Right renal cortex interstitium (tissue), 3 donors: ENCODE measurements at places on chromosomes 12 and 14.

DNA sequence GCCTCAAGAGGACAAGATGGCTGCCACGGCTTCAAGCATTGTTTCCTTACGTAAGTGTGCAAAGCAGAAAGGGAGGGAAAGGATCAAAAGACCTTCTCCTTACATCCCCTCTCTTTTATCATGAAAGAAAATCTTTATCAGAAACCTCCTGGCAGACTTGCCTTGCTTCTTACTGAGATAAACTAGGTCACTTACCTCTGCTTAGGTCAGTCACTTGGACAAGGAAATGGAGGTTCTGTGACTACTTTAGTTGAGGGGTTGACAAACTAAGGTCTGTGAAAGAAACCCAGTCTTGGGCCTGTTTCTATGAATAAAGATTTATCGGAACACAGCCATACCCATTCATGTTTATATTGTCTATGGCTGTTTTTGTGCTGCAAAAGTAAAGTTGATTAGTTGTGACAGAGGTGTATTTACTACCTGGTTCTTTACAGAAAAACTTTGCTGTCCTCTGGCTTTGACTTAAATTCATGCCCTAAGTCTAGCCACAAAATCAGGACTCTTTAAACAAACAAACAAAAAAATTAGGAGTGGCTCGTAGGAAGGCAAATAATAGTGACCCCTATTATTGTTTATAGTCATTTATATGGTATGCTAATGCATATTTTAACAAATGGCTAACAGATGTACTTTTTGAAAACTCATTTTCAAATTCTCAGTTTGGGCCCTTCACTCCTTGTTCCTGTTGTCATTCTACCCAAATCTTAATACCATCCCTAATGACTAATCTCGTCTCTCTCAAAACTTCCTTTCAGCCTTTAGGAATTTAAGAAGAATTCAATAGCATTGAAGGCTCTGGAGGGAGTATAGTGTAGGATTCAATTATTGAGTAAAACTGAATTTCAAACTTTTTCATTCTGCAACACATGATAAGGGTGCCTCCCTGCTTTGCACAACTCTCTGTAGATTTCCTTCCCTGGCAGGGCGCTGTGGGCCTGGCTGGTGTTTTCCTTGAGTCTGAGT is 42.0 kb upstream of the ATP2B1 start:
- DNase-seq: no peak

- no peak for DNase-seq
Observed at GRCh38 chr12:22380031-22380430, 45.5 kb upstream of the ST8SIA1 start.

DNA sequence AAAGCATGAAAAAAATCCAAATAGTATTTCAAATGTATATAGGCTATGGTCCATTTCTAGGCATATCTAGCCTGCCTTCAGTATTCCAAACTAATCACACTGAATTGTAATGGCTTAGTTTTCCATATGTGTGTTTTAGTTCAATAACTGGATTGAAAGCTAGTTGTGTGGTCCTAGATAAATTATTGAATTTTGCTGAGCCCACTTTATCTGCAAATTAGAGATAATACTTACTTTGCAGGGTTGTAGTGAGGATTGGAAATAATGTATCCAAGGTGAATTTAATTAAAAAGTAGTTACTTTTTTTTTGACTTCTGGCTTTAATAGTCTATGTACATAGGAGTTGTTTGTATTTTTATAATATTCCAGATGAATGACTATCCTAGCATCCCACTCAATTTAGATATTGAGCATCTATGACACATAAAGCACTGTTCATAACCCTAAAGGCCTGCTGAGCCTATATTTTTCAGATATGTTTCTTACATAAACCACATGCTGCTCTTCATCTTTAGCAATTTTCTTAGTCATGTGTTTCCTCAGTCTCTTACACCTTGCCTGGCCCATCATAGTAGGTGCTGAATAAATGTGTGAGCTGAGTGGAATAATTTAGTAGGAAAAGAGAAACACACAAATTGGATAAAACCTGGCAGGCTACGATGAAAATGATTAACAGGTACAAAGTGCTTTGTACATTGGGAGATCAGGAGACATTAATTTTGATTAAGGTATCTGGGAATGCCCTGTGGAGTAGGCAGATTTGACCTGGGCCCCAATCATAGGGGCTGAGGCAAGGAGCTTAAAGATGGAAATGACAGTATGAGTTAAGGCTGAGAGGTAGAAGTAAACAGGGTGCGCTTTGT is 1.1 kb upstream of the ATP23 start:
- no peak for DNase-seq

- no peak for DNase-seq
Observed at GRCh38 chr14:103531421-103532215, 2.6 kb downstream of the TRMT61A start.

DNA sequence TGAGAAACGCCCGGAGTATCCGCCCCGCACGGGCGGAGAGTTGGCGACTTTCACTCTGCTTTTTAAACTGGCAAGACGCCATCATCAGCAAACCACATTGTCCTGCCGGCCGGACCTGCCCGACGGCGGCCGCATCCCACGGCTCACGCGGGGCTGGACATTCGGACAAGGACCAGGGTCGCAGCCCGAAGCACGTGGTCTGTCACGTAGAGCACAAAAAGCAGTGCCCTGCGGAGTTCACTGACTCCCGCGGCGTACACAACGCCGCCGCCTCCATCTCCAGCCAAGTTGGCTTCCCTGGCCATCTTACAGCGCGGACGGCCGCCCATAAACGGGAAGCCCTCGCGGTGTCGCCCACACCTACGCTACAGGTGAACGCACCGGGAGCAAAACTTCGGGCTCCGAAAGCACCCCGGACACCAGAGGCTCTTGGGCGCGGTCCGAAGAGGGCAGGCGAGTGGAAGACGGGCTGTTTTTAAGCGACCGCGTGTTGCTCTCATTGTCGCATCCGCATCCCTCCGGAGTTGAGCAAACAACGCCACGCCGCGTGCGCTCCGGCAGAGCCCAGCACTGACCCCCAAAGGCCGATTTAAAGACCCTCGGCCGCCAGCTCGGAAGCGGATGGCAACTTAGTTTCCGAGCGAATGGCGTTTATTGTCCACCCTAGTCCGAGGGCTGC is 966 bp downstream of the SINHCAF start:
- no peak for DNase-seq

DNA sequence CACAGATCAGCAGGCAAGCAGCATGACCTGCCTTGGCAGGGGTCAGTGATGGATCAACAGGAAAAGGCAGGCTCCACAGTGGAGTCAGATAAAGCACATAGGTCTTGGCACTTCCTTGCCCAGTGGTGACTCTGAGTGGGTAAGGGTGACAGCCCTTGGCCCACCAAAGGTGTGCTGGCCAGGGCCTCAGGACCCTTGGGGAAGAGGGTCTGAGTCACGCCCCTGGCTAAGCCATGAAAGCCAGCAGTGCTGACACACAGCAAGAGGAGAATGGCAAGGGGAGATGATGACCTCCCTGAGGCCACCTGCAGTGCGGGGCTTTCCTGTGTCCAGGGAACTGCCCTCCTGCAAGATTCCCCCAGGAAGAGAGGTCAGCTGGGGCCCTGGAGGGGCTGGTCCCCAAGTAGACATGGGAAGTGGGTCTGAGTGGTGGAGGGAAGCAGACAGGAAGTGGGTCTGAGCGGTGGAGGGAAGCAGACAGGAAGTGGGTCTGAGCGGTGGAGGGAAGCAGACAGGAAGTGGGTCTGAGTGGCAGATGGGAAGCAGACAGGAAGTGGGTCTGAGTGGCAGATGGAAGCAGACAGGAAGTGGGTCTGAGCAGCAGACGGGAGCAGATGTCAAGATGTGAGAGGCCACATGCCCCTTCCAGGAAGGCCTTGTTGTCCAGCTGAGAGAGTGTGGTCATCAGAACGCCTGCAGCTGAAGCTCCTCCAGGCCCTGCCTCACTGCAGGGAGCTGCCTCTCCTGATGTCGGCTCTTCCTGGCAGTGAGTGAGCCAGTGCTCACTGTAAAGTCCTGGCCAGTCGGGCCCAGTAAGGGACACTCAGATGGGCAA is 34.8 kb downstream of the DIO3 start:
- DNase-seq: no peak

- DNase-seq: no peak
Observed at GRCh38 chr12:1840981-1841425, 20.6 kb downstream of the LRTM2 start.

DNA sequence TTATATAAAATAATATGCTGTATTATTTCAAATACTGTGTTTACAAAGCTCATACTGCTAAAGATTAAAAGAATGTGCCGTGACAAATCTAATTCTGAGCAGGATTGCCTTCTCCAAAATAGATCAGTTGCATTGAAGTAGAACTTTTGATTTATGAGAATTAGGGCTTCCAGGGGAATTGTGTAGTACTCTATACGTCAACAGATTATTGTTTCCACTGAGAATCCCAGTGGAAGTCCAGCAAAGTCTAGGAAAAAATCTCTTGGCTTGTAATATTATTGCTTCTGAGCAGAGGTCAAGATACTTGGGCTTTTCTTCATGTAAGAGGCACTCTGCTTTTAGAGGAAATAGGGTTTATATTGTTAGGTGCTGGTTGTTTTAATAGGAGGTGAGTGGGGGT is 133.9 kb downstream of the TRHDE start:
- DNase-seq: no peak

DNA sequence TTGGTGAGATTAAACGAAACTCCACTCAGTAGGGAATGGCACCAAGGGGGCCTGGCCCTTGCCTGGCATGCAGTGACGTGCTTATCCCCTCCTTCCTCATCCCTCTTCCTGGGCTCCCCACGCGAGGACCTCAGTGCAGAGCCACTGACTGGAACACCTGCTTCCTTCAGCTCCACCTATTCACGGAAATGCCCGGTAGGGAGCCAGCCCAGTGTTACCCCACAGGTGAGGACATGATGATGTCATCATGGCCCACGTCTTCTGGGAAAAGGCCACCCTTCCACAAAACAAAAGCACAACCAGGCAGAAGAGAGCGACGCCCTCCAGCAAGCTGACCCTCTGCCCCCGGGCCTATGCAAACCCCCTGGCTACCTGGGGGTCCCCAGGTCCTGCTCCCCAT is 42.1 kb downstream of the CCDC85C start:
- no peak for DNase-seq

- DNase-seq: no peak
Observed at GRCh38 chr14:85319998-85320630, 209.8 kb upstream of the FLRT2 start.

- no peak for DNase-seq
Observed at GRCh38 chr14:35600253-35600652, 66.3 kb downstream of the INSM2 start.

- DNase-seq: no peak
Observed at GRCh38 chr14:34029921-34030334, 79.1 kb upstream of the EGLN3 start.

GRCh38 chr12:97404543-97404942 is 58.1 kb upstream of the RMST start:
- no peak for DNase-seq

DNA sequence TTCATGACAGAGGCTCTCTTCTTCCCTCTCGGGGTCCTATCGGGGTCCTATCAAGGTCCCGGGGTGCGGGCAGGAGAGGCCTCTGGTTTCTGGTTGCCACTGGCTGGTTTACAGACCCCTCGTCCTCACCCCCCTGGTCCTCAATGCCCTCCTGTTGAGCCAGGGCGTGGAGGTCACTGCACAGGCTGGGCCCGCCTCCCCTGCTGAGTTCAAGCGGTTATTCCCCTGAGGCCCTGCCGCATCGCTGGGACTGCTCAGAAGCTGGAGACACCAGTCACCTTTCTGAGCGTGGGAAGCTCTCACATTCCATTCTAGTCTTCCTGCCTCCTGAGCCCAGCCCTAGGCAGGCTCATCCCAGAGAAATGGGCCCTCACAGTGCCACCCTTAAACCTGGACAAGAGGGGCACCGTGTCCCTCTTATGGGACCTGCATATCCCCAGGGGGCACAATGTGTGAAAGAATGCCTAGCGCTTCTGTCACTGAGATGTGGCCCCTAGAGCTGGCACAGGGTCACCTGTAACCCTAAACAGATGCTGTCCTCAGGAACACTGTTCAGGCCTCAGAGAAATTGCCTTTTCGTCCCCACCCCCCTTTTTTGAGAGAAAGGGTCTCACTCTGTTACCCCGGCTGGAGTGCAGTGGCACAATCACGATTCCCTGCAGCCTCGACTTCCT is 177.7 kb upstream of the RGS6 start:
- DNase-seq: no peak

- no peak for DNase-seq
Observed at GRCh38 chr12:37666069-37666781, 650.3 kb upstream of the ALG10B start.

DNA sequence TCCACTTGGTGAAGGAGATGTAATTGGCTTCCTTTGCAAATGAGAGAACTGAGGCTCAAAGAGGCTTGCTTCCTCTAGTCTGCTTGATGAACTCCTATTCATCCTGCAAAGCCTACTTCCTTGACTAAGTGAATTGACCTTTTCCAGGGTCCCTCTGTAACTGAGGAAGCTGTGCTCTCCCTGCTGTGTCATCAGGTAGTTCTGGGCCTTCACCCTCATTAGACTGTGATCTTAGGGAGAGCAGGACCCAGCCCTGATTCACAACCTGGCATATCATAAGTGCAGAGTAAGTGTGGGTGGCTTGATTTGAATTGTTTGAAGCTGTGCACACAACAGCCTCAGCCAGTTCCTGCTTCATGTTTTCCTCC is 16.3 kb downstream of the ASB2 start:
- no peak for DNase-seq

DNA sequence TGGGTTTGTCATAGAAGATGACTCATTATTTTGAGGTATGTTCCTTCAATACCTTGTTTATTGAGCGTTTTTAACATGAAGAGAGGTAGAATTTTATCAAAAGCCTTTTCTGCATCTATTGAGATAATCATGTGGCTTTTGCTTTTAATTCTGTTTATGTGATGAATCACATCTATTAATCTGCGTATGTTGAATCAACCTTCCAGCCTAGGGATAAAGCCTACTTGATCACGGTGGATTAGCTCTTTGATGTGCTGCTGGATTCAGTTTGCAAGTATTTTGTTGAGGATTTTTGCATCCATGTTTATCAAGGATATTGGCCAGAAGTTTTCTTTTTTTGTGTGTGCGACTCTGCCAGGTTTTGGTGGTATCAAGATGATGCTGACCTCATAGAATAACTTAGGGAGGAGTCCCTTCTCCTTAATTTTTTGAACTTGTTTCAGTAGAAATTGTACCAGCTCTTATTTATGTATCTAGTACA is 602.6 kb downstream of the SNAPC1 start:
- DNase-seq: no peak

DNA sequence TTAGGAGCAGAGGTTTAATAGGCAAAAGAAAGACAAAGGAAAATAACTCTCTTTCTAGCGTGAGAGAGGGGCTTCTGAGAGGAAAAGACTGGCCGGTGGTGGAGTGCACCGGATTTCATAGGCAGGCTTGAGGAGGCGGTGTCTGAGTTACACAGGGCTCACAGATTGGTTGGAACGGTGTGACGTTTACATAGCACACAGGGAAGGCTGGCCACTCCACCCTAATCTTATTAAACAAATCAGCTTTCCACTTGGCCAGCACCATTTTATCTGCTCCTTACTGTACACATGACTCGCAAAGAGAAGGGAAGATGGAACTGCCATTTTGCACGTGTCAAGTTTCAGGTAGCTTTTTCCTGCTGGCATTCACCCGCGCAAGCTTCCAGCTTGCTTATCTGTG is 587.7 kb downstream of the RPL10L start:
- no peak for DNase-seq

GRCh38 chr12:103877288-103877687 is 36.3 kb upstream of the NT5DC3 start:
- no peak for DNase-seq

- DNase-seq: no peak
Observed at GRCh38 chr12:26245175-26245942, 50.0 kb downstream of the SSPN start.
